ENCODE measurements at places on chromosomes 16 and 17. TPM values are rescaled to one million over a fixed set of nuclear protein-coding genes. Genes with fewer than 3 reads are reported as not detected.

DNA sequence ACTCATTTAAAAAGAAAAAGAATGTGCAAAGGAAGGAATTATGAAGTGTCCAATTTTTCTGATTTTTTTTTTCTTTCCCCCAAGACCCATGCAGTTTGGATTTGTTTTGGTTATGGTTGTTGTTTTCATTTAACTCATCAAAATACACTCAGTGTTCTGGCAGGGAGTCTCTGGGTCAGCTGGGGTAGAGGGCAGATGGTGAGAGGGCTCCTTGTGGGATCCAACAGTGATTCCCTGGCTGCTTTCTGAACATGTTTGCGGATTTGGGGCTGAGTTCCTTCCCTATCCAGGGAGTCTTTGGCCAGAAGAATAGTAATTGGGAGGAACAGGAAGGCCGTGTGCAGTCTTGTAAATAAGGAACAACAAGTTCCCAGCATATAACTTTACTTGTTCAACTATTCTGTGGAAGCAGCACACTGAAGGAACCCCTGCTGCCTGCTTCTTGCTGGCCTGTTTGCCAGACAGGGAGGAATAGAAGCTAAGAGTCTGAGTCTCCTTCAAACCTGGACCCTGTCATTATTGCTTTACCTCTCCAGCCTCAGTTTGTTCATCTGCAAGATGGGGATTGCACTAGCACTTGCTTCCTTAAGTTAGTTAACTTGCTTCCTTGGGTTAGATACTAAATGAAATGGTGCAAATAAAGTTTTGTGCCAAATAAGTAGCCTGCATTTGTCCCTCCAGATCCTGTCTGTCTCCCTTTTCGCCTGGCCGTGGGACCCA, 32.1 kb downstream of the C17orf67 start:
- no peak overlapping the region for H3K27ac ChIP-seq
- no peak for DNase-seq
- H3K36me3 ChIP-seq, result no peaks in the 10 kb centered on the region
- H3K4me3 ChIP-seq, result no peak overlapping the region
- no peaks in the 10 kb centered on the region for H3K27me3 ChIP-seq

GRCh38 chr17:20066253-20066652, 57.1 kb downstream of the SPECC1 start:
- H3K4me3 ChIP-seq, result no peak overlapping the region
- H3K27me3 ChIP-seq, result no peaks in the 10 kb centered on the region
- H3K4me1 ChIP-seq, result no peaks in the 10 kb centered on the region
- no peaks in the 10 kb centered on the region for H3K36me3 ChIP-seq
- no peak overlapping the region for H3K27ac ChIP-seq
- DNase-seq, result no peak

- no peaks in the 10 kb centered on the region for H3K27me3 ChIP-seq
- H3K27ac ChIP-seq, result no peak overlapping the region
- no peaks in the 10 kb centered on the region for H3K4me1 ChIP-seq
These were observed 9.2 kb downstream of the MXRA7 start for GRCh38 chr17:76701471-76701967.

Gene ZP2
- not detected for total RNA-seq

DNA sequence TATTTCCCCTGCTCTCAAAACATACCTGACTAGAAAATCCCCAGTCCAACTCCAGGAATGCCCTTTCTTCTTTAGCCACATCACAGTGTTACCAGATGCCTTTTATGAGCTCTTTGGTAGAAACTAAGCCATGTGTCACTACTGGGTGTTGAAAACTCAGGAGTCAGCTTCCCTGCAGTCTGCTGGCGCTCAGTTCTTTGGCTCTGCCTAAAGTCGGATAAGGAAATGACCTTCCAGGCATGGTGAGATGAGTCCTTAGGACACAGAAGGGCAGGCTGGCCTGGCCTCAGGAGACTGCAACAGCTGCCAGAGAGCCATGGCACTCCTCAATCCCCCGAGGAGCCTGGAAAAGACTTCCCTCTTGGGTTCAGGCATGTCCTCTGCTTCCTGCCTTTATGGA, 89.1 kb downstream of the CDH13 start:
- H3K4me3 ChIP-seq, result no peak overlapping the region
- no peaks in the 10 kb centered on the region for H3K36me3 ChIP-seq
- no peak for DNase-seq
- H3K27ac ChIP-seq, result no peak overlapping the region
- no peaks in the 10 kb centered on the region for H3K27me3 ChIP-seq

- no peaks in the 10 kb centered on the region for H3K27me3 ChIP-seq
- H3K4me3 ChIP-seq, result no peak overlapping the region
- DNase-seq, result no peak
- no peaks in the 10 kb centered on the region for H3K36me3 ChIP-seq
- no peaks in the 10 kb centered on the region for H3K4me1 ChIP-seq
These were observed 13.0 kb upstream of the GSE1 start for GRCh38 chr16:85600078-85600477.

DNA sequence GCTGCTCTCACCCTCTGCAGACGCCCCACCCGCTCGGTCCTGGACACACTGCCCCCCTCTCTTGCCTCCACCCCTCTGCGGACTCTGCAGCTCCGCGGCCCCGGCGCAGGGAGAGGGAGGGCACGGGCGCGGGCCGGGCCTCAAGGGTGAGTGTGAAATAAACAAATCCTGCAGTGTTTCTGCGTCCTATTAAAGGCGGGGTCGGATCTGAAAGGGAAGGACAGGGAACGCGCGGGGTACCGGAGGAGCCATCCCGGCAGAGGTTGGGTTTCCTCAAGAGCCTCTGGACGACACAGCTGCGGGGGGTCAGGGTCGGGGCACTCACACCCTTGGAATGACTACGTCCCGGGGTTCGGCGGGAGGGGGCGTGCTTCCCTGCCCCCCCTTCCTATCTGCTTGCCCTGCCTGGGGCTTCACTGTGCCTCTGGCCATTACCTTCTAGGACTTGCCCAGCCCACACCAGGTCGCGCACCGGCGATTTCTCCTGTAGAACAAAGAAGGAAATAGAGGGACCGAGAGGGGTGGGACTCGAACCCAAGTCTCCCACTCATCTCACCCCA, 466 bp upstream of the HSF4 start:
- peaks cover 18% of the 10 kb centered on the region for H3K4me1 ChIP-seq
- H3K27ac ChIP-seq, result no peak overlapping the region
- peak overlapping the region; percentile 51 for H3K4me3 ChIP-seq
- H3K27me3 ChIP-seq, result peaks cover 9% of the 10 kb centered on the region
- H3K36me3 ChIP-seq, result peaks cover 3% of the 10 kb centered on the region
- no peak for DNase-seq

GRCh38 chr17:50152736-50153135, 2.3 kb upstream of the PPP1R9B start:
- H3K4me3 ChIP-seq, result no peak overlapping the region
- peak overlapping the region; percentile 74 for H3K27ac ChIP-seq
- H3K4me1 ChIP-seq, result peaks cover 13% of the 10 kb centered on the region
- DNase-seq, result no peak
- no peaks in the 10 kb centered on the region for H3K36me3 ChIP-seq

Gene MYH2
- total RNA-seq, result not detected

- no peak overlapping the region for H3K4me3 ChIP-seq
- no peaks in the 10 kb centered on the region for H3K27me3 ChIP-seq
- DNase-seq, result no peak
These were observed 59.1 kb downstream of the SNX20 start for GRCh38 chr16:50622029-50622428.

- no peak overlapping the region for H3K27ac ChIP-seq
- no peak overlapping the region for H3K4me3 ChIP-seq
- DNase-seq, result no peak
These were observed 22.4 kb downstream of the STX8 start for GRCh38 chr17:9553181-9553580.

DNA sequence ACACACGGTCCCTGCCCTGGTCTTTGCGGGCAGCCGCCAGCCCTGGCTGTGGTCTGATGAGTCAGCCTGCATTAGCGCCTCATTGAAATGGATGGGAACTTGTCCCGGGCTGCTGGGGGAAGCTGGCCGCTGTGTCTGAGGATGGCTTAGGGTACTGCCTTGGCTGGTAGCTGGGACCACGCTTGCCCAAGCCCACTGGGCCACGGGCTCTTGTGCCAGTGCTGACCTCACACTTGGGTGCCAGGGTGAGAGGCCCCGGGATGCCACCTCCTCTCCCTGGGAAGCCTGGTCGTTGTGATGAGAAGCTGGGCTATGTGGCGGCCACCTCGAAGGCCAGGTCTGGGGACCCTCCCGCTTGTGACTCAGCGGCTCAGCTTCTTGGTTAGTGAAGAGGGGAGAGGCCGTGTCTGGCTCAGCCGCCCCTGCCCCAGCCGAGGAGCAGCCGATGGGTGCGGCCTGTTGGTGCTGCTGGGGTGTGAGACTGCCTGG, 10.7 kb downstream of the CACNA1H start:
- H3K4me3 ChIP-seq, result no peak overlapping the region
- H3K27me3 ChIP-seq, result no peaks in the 10 kb centered on the region
- no peaks in the 10 kb centered on the region for H3K36me3 ChIP-seq

- no peaks in the 10 kb centered on the region for H3K4me1 ChIP-seq
- no peaks in the 10 kb centered on the region for H3K36me3 ChIP-seq
- H3K27ac ChIP-seq, result no peak overlapping the region
- no peak overlapping the region for H3K4me3 ChIP-seq
These were observed 17.1 kb upstream of the WFIKKN2 start for GRCh38 chr17:50818261-50818660.

DNA sequence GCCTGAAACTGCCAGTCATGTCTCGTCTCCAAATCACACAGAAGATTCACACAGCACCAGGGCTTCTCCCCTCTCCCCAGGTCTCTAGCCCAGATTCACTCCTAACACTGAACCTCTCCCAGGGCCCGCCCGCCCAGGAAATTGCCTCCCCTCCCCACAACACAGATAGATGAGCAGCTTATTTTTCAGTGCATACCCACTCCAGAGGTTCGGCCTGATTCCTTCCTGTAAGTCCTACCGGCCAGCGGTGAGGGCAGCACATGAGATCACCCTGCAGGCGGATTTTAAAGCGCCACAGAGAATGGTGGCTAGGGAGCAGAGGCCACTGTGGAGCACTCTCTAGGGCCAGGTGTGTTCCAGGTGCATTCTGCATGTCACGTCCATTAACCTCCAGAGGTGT, 301.8 kb downstream of the IRF8 start:
- no peaks in the 10 kb centered on the region for H3K4me1 ChIP-seq
- H3K27me3 ChIP-seq, result no peaks in the 10 kb centered on the region
- DNase-seq, result no peak
- H3K27ac ChIP-seq, result no peak overlapping the region
- H3K36me3 ChIP-seq, result no peaks in the 10 kb centered on the region
- no peak overlapping the region for H3K4me3 ChIP-seq

DNA sequence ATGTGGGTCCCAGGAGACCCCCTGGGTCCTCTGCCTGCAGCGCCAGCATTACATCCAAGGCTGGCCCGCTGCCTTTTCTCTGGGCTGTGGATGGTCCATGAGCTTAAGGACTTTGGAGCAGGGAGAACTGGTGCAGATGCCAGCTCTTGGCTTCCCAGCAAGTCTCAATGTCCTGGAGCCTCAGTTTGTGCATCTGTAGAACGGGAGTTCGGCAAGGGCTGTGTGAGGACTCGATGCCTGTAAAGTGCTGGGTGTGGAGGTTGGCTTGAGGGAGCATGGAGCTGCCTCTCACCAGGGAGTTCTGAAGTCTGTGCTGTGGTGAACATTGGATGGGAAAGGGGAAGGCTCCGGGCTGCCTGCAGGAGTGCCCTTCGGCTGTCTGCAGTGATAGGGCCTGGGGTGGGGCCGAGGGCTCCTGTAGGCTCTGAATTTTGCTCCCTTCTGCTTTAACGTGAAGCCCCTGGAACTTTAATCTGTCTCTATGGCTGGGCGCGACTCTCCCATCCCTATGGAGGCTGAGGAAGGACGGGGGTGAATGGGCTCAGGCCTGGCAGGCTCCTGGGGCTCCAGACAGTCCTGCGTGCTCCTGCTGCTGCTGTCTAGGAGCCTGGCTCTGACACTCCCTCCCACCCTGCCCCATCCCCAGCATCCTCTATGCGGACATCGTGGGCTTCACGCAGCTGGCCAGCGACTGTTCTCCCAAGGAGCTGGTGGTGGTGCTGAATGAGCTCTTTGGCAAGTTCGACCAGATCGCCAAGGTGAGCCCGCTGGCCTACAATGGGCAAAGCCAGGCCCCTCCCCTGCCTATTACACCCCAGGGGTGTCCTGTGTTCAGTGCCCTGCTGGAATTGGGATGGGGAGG, 27.9 kb downstream of the ADCY7 start:
- H3K27ac ChIP-seq, result no peak overlapping the region
- H3K36me3 ChIP-seq, result peaks cover 37% of the 10 kb centered on the region
- no peaks in the 10 kb centered on the region for H3K4me1 ChIP-seq
- no peaks in the 10 kb centered on the region for H3K27me3 ChIP-seq
- H3K4me3 ChIP-seq, result no peak overlapping the region

- H3K4me3 ChIP-seq, result no peak overlapping the region
- no peaks in the 10 kb centered on the region for H3K27me3 ChIP-seq
- H3K4me1 ChIP-seq, result no peaks in the 10 kb centered on the region
These were observed 318.3 kb downstream of the CPPED1 start for GRCh38 chr16:12485425-12485824.

DNA sequence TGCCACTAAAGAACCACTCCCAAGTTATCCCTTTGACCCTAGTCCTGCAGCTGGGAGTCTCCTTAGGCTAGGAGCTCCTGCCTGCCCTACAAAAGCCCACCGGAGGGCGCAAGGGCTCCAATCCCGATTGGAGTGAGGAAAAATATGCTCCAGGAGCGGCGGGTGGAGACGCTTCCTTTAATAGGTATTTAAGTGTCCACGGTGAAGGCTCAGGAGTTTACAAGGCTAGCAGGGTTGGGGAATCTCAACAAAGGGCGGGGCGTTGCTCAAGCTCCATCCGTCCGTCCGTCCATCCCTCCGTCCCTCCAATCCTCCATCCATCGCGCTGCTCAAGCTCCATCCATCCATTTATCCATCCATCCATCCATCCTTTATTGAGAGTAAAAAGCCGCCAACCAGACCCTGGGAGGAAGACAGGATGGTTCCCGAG, 556 bp upstream of the SPNS1 start:
- no peaks in the 10 kb centered on the region for H3K27me3 ChIP-seq
- no peak for DNase-seq
- H3K27ac ChIP-seq, result peak overlapping the region; percentile 75
- peaks cover 21% of the 10 kb centered on the region for H3K36me3 ChIP-seq
- H3K4me3 ChIP-seq, result peak overlapping the region; percentile 80

DNA sequence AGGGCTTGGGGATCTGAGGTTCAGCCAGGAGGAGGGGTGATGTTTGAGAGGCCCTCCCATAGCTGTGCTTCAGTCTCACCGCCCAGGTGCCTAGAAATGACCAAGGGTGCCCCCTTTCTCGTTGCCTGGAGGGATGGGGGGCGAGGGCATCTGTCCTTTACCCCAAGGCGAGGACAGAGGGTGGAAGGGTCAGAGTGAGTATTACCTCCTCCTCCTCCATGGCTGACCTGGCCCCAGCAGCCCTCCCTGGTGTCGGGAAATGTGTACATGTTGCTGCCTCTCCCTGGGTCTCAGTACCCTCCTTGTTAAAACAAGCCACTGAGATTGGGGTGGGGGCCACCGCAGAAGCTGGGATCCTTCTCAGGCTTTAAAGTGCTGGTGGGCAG, 2.4 kb downstream of the NECAB2 start:
- no peak for DNase-seq
- no peak overlapping the region for H3K4me3 ChIP-seq
- H3K27me3 ChIP-seq, result no peaks in the 10 kb centered on the region
- H3K27ac ChIP-seq, result no peak overlapping the region

Gene EFNB3
- not detected for total RNA-seq
